Colonic mucosa (tissue), 4 donors: ENCODE measurements at places on chromosomes 2 and 18. TPM values are rescaled to one million over a fixed set of nuclear protein-coding genes. Genes with fewer than 3 reads are reported as not detected.

- no peak for DNase-seq
Measured at GRCh38 chr2:112168422-112169124, 30.4 kb downstream of the FBLN7 start.

GRCh38 chr2:64291181-64291580 is 147.0 kb upstream of the PELI1 start:
- DNase-seq: no peak

- no peak for DNase-seq
Measured at GRCh38 chr2:16568998-16569784, 96.4 kb downstream of the CYRIA start.

DNA sequence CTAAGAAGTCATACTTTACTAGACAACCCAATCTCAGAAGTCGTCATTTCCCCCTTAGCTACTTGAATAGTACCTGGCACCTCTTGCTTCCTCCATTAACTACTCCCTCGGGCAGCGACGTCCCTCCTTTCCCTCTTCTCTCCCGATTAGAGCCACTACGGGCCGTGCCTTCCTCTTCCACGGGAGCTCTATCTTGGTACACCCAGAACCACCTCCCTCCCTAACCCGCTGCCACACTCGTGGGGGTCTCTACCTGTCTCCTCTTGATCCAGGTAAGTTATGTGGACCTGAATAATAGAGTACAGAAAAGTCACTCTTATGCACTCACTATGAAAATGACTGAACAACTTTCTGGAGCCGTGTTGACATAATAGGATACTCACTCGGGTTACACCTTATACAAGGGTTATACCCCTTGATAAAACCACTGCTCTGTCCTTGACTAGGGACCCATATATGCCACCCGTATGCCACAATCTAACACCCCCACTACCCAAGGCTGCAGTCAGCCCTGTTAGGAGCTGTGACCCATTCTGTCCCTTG is 595 bp upstream of the HDHD2 start:
- peak; percentile 34 for DNase-seq

- no peak for DNase-seq
Measured at GRCh38 chr2:195543902-195544894, 112.8 kb upstream of the SLC39A10 start.

DNA sequence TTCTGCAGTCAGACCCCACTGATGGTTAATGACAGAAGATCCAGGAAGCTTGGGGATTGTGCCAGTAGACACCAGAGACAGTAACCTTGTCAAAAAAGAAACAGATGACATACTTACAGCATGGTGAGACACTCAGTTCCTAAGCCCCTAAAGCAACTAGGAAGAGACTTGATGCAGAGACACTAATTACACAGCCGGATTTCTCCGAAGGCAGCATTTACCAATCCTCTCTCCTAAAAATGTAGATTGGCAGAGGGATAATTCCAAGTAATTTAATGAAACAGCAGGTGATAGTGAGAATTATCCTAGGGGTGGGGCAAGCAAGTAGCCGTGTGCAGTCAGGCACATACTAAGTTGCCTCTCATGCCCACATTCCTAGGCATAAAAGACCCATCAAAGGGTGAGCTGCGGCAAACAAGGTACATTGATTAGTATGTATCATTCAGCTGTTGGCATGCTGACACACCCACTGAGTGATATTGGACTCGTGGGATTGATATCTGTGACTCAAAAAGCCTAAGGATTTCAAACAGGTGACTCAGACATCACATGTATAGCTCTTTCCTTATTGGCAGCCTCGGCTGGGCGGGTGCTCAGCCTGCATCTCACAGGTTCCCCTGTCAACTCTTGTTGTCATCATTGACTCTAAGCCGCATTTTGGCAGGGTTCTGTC is 296.7 kb upstream of the ATP5MC3 start:
- DNase-seq: no peak

DNA sequence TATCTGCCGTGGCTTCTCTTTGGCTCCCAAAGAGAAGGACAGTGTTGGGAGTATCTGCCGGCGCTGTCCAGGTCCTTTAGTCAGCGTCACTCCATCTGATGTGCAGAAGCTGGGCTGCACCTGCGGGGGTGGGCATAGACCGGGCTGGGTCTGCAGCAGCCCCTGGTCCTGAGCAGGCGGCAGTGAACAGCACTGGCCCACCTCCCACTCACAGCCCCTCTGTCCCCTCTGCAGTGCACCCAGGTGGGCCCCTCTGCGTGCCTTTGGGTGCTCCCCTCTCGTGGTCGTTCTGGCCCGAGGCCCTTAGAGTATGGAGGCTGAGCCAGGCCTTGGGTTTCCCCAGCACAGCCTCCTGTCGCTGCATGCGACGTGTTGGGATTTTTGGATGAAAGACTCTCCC is 95.7 kb downstream of the USP40 start:
- no peak for DNase-seq

GRCh38 chr18:32351032-32351431 is 119.7 kb downstream of the GAREM1 start:
- no peak for DNase-seq

- no peak for DNase-seq
Measured at GRCh38 chr2:64924170-64924934, 64.8 kb upstream of the SLC1A4 start.

- DNase-seq: peak; percentile 40
Measured at GRCh38 chr2:73070643-73071359, 711 bp downstream of the SFXN5 start.

- DNase-seq: no peak
Measured at GRCh38 chr2:130981667-130982066, 111.6 kb downstream of the FAM168B start.

DNA sequence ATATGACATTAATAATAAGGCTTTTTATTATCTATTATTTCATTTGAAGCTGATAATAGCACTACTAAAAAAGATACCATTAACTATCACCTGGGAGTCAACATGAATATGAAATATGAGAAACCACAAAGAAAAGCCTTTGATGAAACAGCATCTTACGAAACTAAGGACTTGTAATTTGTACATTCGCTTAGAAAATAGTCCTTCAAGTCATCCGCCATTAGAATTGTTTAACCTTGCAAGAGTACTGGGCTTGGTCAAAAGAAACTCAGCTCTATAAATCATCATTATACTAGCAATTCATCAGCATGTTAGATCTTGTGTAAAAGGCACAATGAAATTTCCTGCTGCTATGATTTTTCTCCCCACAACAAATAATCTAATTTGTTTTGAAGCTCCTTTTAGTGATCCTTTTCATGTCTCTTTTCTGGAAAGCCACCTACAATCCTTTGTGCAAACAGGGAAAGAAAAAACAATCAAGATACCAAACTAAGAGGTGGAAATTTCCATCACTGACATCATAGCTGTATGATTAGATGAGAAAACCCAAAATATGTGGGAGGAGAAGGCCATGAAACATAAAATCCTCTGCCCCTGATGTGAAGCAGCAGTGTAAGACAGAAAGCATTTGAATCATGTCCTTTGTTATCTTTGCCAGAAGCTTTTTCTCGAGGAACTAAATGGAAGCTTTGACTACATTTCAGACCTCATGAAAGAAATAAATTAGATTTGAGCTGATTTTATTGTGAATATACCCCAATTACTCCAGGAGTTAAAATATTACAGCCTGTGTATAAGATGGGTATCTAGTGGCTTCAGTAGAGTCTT is 31.2 kb downstream of the SCN9A start:
- DNase-seq: no peak

DNA sequence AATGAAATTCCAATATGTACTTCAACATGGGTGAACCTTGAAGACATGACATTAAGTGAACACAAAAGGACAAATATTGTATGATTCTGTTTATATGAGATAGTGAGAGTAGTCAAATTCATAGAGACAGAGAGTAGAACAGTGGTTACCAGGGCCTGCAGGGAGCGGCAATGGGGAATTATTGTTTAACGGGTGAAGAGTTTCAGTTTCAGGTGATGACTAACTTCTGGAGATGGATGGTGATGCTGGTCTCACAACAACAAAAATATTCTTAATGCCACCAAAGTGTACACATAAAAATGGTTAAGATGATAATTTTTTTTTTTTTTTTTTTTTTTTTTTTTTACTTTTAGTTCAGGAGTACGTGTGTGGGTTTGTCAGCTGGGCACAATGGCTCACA is 109.4 kb upstream of the TMEM200C start:
- no peak for DNase-seq

- no peak for DNase-seq
Measured at GRCh38 chr2:95007822-95008221, 17.7 kb upstream of the MAL start.

DNA sequence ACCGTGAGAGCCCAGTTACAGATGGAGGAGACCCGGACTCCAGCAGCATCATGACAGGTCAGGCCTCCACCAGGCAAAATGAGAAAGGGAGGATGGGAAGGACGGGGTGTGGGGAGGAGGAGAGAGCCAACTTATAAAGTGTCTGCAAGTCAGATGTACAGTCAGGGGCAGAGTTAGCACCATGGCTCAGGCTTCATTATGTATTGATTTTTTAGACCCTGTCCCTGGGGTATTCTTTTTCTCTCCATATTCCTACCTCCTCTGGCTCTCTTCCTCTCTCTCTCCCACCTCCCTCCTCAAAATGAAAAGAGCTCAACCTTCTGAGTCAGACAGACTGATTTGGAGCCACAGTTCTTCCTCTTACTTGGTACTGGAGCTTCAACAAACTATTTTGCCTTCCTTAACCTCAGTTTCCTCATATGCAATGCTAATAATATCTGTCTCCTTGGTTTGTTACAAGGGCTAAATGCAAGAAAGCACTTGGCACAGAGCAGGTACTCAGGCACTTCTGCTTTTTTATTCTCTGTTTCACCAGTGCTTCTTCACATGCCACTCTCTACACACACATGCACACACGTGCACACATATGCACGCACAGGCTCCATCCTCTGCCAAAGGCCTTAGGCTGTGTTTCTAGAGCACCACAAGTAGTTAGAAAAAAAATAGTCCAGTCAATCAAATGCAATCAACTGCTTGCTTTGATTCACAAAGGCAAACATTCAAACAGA is 92.3 kb upstream of the PKDCC start:
- no peak for DNase-seq

- DNase-seq: no peak
Measured at GRCh38 chr2:73023497-73023896, 48.0 kb downstream of the SFXN5 start.

- no peak for DNase-seq
Measured at GRCh38 chr18:69401226-69401971, 711 bp downstream of the DOK6 start.

GRCh38 chr2:98540536-98540935 is 67.8 kb downstream of the COA5 start:
- no peak for DNase-seq

The SAG gene
- not detected for total RNA-seq

The SLC4A3 gene
- 0.47 TPM for total RNA-seq

The MARCHF4 gene
- total RNA-seq: 0.44 TPM

The ANO7 gene
- total RNA-seq: 55.0 TPM

The IL36RN gene
- total RNA-seq: not detected

The AGXT gene
- 1.9 TPM for total RNA-seq

The IL1RL1 gene
- 1.2 TPM for total RNA-seq

The CYP27C1 gene
- not detected for total RNA-seq

The TRIM54 gene
- 0.24 TPM for total RNA-seq

The OTOF gene
- not detected for total RNA-seq
